Activated CD8-positive, alpha-beta memory T cell treated with anti-CD3 and anti-CD28 coated beads for 1 hour (primary cell): ENCODE measurements at places on chromosomes 2 and 18.

- no peak for DNase-seq
These were observed 4.7 kb upstream of the LYG2 start for GRCh38 chr2:99260184-99260583.

- no peak for DNase-seq
These were observed 38.2 kb upstream of the PXDN start for GRCh38 chr2:1782514-1782913.

GRCh38 chr2:119448427-119449141 is 16.9 kb downstream of the TMEM37 start:
- no peak for DNase-seq

- DNase-seq, result no peak
These were observed 53.1 kb downstream of the CTDP1 start for GRCh38 chr18:79732721-79733025.
